Caki2 (cell line): ENCODE measurements at places on chromosomes 6 and 20. TPM values are rescaled to one million over a fixed set of nuclear protein-coding genes. Genes with fewer than 3 reads are reported as not detected.
A peak's percentile ranks its signal among the peaks of the same experiment; 100 is the strongest.

TPX2 gene
- 143 and 164 TPM in 2 replicates for total RNA-seq

BPIFA1 gene
- not detected in 2 replicates for total RNA-seq

KIF25 gene
- total RNA-seq = not detected in 2 replicates

MDC1 gene
- 3.3 and 6.7 TPM in 2 replicates for total RNA-seq

MARCKS gene
- 43.4 and 48.6 TPM in 2 replicates for total RNA-seq

MUC21 gene
- total RNA-seq = not detected in 2 replicates

LPA gene
- total RNA-seq = not detected in 2 replicates

NKAPL gene
- not detected in 2 replicates for total RNA-seq

SOX4 gene
- total RNA-seq = 77.4 and 81.8 TPM in 2 replicates

ANKRD60 gene
- not detected in 2 replicates for total RNA-seq

GRCh38 chr6:74733830-74734620 lies 471.8 kb downstream of the COL12A1 start:
- DNase-seq = no peak

DNA sequence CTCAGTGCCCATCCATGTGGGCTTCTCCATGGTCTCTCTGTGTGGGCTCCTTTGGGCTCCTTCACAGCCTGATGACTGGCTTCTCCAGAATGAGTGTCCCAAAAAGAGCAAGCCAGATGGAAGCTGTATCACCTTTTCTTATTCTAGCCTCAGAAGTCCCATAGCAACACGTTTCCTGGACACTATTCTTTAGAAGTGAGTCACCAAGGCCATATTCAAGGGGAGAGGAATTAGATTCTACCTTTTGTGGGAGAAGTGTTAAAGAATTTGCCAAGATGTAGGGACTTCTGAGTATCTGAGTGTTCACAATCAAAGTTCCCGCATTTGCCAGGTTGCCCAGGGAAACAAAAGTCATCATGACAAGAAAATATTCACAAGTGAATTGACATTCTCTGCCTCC lies 20.7 kb upstream of the TBC1D22B start:
- peak; percentile 14 for DNase-seq

- DNase-seq = no peak
Measured at GRCh38 chr6:149592983-149593382, 26.8 kb downstream of the GINM1 start.

DNA sequence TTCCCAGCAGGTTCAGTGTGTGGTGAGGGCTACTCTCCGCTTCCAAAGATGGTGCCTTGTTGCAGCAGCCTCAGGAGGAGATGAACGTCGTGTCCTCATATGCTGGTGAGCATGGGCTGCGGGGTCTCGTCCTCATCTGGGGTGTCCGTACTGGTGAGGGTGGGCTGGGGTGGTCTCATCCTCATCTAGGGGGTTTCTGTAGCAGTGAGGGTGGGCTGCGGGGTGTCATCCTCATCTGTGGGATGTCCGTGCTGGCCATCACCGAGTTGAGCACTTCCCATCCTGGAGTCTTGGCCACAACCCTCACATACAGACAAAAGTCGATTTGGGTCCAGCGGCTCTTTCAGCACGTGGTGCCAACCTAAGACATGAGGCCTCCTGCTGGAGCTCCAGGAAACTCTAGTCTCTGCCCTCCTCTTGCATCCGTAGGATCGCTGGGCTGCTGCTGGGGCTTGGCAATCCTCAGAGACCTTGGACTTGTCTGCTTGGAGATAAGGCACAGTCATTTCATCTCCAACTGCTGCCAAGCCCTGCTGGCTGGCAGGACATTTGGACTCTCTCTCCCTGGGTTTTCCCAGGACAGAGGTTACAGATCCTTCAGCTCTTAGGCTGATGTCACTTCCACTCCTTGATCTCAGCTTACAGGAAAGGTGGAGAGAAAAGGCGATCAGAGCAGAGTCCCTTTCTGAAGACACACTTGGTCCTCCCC lies 160.4 kb downstream of the PACRG start:
- no peak for DNase-seq

DNA sequence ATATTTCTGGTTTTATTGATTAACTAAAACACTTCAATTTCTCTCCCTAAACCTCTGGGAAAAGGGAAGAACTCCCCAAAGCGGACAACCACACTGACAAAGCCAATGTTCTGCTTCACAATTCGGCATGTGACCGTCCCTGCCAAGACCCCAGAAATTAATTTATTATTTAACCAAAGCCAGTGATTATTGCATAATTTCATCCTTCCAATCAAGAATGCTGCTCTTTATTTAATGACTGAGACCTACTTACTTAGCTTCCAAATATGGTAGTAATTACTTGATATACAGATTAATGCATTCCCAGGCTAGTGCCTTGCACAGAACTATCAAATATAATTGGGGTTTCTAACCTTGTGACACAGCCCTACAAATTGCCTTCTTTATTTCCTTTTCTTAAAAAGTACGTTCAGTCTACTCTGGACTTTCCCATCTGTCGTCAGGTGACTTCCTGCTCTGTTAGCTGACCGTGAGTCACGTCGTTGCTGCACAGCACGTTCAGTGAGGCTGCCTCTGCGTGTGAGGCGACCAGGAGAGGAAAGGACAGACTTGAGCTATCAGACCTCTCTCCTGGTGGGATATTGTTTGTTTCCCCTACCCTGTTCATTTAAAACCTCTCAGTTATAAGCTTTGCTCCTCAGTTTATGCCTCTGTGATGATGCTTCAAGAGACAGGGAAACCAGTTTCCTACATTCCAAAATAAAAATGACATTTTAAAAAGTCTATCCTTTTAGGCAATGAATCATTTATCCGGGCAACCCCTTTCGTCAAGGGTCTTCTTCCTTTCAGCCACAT lies 55.7 kb upstream of the TNFAIP3 start:
- peak; percentile 81 for DNase-seq

GRCh38 chr20:33864324-33864963 lies 53.3 kb downstream of the CHMP4B start:
- no peak for DNase-seq

- DNase-seq = no peak
Measured at GRCh38 chr6:150026976-150027805, 1.9 kb upstream of the RAET1L start.

GRCh38 chr6:153048631-153049030 lies 46.1 kb upstream of the MTRF1L start:
- DNase-seq = no peak

GRCh38 chr6:130927305-130927704 lies 100.1 kb downstream of the SMLR1 start:
- DNase-seq = peak; percentile 17

DNA sequence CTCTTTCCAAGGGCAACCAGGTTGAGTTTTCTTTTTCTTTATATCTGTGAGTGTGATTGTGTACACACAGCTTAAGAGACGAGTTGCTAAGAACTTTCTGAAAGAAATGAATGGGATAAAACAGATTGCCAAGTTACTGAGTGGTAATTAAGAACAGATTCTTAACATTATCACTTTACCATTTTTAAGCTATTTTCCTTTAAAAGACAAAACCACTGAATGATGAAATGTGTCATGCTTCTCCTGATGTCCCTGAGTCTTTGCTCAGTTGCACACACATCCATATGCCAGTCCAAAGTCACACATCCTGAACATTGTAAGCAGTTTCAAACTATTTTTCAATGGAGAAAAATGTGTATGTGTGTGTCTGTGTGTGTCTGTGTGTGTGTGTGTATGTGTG lies 5.5 kb upstream of the DAAM2 start:
- DNase-seq = no peak

DNA sequence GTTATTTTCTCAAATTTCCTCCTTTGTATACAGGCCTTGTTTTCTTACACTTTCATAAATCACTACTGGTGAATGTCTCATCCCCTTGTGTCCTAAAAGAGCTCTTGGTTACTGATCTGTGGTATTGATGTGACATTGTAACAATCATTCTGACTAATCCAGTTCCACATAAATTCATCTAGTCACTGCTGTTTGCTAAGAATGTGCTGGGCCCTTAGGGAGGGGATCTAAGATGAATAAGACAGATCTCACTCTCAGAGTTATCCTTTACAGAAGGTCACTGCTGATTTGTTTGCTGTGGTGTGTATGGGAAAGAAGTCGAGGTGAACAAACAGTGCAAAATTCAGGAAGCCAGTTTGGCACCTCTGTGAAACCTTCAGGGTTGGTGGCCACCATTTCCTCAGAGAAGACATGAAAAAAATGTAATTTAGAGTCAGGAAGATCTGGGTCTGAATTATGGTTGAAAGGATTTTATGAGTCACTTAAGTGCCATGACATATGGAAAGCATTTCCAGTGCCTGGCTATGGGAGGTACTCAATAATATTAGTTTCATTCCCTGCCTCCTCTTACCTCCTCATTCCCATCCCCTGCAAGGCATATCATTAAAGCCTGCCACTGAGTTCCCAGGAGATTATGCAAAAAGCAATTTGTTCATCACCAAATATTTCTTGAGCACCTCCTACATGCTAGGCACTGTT lies 121.8 kb downstream of the COL9A1 start:
- DNase-seq = no peak

GRCh38 chr6:130190701-130191690 lies 31.8 kb downstream of the SAMD3 start:
- no peak for DNase-seq

DNA sequence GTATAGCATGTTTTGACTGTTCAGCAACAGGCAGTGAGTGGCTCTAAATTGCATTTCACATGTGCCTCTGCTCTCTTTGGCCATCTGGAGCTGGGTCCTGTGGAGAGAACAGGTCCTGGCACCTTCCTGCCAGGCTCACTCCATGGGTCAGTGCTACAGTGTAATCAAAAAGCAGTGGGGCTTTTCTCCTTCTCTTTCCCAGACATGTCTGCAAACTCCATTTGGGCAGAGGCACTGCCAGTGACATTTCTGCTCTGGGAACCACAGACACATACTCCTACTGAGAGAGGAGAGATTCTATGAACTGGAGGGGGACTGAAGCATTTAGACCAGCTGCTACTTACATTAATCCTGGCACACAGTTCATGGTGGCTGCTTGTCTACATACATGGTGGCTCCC lies 68.3 kb upstream of the TRAF3IP2 start:
- no peak for DNase-seq

DNA sequence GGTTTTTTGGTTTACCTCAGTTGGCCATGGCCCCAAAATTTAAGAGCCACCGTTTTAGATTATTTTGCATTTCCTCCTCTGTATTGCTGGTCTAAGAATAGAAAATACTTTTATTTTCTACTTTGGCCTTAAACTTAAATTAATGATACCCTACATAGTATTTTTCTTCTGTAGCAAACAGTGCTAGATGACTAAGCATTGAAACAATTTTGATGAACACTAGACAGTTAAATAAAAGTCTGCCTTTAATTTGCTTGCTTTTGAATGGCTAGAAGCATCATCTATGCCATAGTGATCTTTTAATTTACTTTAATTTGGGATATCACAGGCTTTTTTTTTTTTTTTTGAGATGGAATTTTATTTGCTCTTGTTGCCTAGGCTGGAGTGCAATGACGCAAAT lies 106.4 kb downstream of the CD109 start:
- DNase-seq = no peak

DNA sequence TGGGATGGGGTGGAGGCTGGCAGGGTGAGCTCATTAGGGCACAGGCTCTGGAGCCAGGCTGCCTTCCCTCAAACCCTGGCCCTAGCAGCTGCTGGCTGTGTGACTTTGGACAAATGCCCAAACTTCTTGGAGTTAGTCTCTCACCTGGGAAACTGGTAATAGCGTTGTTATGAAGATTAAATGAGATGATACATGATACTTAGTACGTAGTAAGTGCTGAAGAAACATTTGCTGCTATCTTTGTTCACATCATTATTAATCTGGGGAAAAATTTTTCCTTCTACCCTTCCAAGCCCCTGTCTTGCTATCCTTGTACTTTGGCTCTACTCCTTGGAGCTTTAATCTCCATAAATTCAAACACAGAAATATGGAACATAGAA lies 22.3 kb upstream of the PPARD start:
- no peak for DNase-seq

- no peak for DNase-seq
Measured at GRCh38 chr20:63377256-63377941, 16.2 kb upstream of the CHRNA4 start.

- no peak for DNase-seq
Measured at GRCh38 chr6:17565399-17565798, 34.7 kb upstream of the FAM8A1 start.

GRCh38 chr6:5869261-5869660 lies 137.5 kb downstream of the NRN1 start:
- DNase-seq = no peak

- peak; percentile 2 for DNase-seq
Measured at GRCh38 chr6:50030777-50031562, 9.2 kb upstream of the DEFB110 start.

DNA sequence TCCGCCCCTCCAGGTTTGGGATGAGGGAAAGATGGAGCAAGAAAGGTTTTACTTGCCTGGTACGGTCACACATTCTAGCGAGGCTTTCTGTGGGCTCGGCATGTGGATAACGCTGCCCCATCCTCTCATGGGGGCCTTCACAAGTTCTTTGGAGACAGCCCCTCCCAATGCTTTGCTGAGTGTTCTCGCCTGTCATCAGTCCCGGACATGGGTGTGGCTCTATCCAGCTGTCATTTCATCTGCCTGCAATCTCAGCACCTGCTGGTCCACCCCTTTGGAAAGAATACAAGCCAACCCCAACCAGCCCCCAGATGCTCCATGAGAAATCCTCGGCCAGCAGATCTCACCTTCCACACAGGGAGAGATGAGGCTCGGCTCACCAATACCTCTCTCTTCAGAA lies 30.3 kb upstream of the MDGA1 start:
- no peak for DNase-seq

DNA sequence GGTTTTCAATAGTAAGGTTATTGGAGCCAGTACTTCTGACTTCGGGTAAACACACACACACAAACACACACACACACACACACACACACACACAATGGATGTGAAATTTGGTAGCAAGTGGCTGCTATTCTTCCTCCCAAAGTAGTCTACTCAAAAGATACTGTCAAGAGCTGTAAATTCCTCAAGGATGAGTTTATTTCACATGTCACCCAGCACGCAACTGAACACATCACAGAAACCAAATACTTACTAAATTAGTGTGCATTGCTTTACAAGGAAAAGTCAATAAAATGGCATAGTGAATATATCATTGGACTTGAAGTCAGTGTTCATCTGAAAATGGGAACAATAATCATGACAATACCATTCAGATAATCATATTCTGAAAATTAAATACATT lies 32.9 kb downstream of the MMUT start:
- DNase-seq = no peak
